AG04450 (cell line): ENCODE measurements at places on chromosomes 12 and 14. TPM values are rescaled to one million over a fixed set of nuclear protein-coding genes. Genes with fewer than 3 reads are reported as not detected.
A peak's percentile ranks its signal among the peaks of the same experiment; 100 is the strongest.

- DNase-seq = no peak
Measured at GRCh38 chr12:25764892-25765291, 193.6 kb upstream of the RASSF8 start.

Gene IRAK4
- 20.6 and 29.4 TPM in 2 replicates for polyA plus RNA-seq

DNA sequence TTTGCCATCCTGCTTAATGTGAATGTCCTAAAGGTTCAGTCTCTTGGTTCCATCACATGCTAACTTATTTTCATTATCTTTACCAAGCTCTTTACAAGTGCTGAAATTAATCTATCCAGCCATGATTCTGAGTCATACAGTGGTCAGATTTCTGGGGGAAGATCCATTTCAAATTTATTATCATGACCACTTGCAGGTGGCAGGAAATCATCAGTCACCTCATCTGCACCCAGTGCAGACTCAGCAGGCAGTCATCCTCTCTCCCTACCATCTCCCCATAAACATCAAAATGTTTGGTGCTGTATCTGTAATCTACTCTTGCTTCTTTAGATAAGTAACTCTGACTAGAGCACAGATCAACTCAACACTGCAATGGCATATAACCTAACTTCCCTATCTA, 23.5 kb downstream of the ATG14 start:
- peak; percentile 70 for DNase-seq

DNA sequence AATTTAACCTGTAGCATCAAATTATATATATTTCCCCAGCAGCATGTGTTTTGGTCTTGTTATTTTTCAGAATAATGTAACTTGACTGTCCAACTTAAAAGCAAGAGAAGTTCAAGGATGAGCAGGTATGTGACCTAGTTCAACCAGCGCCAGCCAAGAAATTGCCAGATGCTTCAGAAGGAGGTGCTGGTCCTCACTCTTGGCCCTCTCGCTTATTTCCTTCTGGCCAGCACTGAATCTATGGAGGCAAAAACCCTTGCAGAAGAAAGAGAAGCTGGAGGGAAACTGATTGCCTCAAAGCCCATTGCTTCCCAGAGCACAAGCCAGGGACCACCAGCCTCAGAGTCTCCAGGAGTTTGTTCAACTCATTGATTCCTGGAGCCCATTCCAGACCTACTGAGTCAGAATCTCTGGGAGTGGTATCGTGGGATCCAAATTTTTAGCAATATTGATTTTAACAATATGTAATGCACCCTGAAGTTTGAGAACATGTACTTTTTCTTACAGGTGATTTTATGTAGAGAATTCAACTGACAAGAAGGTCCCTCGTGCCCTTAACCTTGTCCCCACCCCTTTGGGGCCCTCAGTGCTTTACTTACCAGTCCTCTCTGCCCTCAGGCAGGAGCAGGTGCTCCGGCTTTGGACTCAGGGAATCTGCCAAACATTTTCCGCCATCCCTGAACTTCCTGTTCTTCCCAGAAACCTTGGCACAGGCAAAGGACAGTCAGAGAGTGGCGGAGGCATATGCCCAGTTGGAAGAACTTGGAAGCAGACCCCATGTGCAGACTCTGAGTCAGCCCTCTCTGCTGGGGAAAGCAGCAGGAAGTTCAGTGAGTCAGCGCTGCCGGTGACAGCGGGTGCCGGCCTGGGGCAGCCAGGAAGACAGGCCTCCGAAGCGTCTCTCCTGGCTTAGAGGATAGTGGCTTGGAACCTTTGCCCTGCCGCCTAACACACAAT, 10.4 kb downstream of the BEST3 start:
- peak; percentile 51 for DNase-seq

DNA sequence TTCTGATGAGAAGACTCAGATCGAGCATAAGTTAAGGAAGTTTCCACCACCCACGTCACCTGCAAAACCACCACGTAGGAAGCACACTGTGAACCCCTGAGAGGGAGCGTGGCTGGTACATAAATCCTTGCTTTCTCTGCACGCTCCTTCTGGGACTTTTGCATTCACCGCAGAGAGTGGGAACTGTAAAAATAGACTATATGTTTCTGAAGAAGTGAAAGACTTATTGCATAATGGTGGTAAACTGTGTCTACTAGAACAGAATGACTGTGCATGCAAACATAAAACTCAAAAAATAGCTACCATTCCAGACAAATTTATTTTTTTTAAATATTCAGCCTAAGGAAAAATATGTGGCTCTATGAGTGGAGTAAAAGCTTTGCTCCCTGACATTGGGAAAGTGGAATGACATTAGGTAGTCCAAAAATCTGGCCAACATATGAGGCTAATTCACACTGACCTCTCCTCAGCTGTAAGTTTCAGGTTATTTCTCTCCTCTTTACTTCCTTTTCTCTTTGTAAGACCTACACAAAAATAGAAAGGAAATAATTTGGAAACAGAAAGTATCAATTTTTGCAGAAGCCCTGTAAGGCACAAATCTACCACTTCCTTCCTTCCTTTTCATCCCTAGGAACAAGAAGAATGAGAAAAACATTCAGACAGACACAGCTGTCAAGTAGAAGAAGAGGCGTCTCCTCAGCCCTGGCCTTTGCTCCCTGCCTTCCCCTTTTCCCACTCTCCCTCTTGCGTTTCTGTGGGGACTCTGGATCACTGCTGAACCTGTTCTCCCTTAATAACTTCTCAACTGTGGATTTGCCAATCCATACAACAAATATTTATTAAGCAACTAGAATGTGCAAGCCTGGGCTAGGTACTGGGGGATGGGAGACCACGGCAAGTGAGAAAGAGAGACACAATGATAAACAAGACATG, 264.3 kb upstream of the FOXN3 start:
- DNase-seq = no peak

- DNase-seq = no peak
Measured at GRCh38 chr12:93103154-93103553, 174.1 kb upstream of the EEA1 start.

DNA sequence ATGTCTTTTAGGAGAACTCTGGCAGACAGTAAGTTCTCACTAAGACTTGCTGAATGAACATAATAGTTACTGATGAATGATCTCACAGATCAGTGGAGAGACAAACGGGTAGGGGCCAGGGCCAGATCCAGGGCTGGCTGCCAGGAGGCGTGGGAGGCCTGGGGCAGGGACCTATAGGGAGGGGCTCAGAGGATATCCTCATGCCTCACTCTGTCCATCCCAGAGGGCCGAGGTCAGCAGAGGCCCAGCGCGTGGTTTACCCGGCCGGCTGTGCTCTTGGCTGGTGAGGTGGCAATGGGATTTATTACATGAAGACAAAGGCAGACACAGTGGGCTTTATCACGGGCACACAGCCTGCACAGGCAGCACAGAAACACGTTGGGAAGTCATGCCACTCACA, 85.4 kb downstream of the CHGA start:
- DNase-seq = no peak

GRCh38 chr12:83827860-83828259, 1084.7 kb downstream of the SLC6A15 start:
- no peak for DNase-seq

- DNase-seq = no peak
Measured at GRCh38 chr14:104016873-104017650, 68.4 kb upstream of the ASPG start.

DNA sequence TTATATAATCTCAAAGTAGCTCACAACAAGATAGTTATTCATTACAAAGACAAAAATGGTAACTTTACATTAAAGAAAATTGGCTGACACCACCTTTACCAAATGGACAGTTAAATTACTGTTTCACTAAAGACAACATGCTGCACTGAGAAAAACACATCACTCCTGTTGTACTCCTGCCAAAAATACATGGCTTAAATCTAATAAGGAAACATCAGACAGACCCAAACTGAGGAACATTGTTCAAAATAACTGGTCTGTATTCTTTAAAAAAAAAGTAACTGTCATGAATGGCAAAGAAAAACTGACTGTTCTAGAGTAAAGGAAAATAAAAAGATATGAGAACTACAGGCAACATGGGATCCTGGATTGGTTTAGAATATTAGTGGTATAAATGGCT, 151.3 kb upstream of the DCN start:
- DNase-seq = no peak

Gene TMEM260
- 13.8 and 18.8 TPM in 2 replicates for polyA plus RNA-seq

Gene SCNN1A
- 0.25 and 0.26 TPM in 2 replicates for polyA plus RNA-seq

DNA sequence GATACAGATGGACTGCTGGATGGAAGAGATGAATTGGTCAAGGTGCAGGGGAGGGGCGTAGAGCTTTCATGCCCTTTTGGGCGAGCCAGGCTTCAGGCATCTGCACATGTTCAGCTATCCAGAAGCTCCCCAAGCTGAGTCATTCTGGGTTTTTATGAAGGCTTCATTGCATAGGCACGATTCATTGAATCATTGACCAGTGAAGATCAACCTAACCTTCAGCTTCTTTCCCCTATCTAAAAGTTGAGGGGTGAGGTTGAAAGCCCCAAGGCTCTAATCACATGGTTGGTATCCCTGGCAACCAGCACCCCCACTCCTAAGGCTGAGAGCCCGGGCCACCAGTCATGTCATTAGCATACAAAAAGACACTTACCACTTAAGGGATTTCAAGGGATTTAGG, 36.3 kb downstream of the RPS29 start:
- no peak for DNase-seq

- DNase-seq = no peak
Measured at GRCh38 chr14:81429028-81429427, 28.9 kb upstream of the STON2 start.

- DNase-seq = no peak
Measured at GRCh38 chr14:100589071-100589759, 2.0 kb upstream of the BEGAIN start.
